ENCODE measurements at places on chromosomes 4 and X. TPM values are rescaled to one million over a fixed set of nuclear protein-coding genes. Genes with fewer than 3 reads are reported as not detected.

GRCh38 chr4:13548059-13548983 lies 4.0 kb upstream of the NKX3-2 start:
- no peak for DNase-seq

Gene UCP1
- not detected for total RNA-seq

Gene ANKRD17
- 58.4 TPM for total RNA-seq

Gene CXCL8
- total RNA-seq: 16.4 TPM

GRCh38 chr4:153987291-153987690 lies 198.4 kb upstream of the SFRP2 start:
- no peak for DNase-seq

DNA sequence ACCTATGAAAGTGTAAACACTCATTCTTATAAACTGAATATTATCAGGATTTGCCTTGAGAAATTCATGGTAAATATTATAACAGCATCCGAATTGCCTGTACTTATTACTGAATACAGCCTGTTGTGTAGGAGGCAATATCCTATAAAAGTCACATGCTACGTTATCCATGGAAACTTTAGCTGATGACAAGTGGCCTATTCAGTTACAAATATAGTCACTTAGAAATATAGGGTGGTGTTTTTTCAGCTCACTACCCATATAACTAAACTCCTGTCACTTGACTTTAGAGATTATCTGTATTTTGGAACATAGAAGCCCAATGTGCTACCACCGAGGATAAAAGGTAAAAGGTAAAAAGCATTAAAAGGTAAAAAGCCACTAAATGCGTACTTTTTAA lies 493.4 kb downstream of the INPP4B start:
- DNase-seq: no peak

DNA sequence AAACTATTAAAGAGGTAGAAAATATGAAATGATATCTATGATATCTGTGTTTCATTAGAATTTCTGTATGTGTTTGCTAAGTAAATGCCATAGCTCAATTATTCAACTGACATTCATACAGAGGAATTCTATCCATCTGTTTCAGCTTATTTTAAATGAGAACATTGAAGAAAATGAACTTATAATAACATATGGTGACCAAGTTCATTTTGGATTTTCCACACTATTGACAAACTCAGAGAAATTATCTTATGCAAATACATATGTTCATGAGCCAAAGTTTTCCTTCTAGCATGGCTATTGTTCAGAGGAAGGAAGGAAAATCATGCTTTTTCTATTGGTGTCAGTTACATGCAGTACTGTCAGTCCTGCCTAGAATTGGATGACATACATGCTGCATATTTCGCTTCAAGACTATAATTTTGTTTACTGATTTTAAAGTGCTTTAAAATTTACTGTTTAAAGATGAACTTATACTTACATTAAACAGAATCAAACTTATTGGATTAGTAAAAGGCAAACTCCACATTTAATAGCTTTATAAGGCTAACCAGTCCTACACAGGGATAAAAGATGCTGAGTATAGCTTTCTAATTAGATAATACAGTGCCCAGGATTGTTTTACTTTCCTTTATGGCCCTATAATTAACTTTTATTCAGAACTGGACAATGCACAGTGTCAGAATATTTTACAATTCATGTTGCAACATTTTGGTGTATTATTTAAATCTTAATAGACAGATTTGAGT lies 646.2 kb downstream of the TRAM1L1 start:
- DNase-seq: no peak

Gene ARAP2
- 11.0 TPM for total RNA-seq

Gene TNIP3
- not detected for total RNA-seq

Gene CNKSR2
- total RNA-seq: 4.0 TPM

DNA sequence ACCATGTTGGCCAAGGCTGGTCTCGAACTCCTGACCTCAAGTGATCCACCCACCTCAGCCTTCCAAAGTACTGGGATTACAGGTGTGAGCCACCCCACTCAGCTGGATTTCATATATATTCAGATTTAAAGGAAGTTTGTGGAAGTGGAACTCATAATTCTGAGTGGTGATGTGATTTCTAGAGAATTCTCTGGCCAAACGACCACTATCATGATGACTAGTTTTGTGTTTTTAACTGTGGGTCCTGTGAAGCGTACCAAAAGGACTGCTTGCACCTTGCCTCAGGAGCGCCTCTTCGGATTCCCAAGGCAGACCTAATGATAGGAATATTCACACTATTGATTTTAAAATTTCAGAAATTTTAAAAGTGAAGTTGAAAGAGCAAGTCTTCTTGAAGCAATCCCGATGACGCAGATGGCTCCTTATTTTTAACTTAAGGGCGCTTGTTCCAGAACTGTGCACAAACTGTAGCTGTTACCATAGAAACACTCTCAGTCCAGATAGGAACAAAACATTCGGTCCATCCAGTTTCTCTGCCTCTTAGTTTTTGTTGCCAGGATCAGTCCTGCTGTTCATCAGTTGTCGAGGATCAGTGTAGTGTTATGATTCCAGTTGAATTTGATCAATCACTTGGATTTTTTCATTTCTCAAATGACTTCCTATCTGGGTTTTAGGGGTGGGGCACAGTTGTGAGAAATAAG lies 51.7 kb upstream of the CLCN4 start:
- DNase-seq: no peak

GRCh38 chrX:41332408-41333002 lies 1.5 kb upstream of the DDX3X start:
- DNase-seq: no peak

GRCh38 chrX:2533424-2533823 lies 32.6 kb upstream of the DHRSX start:
- no peak for DNase-seq

- no peak for DNase-seq
Observed at GRCh38 chrX:130196466-130196865, 24.7 kb downstream of the RAB33A start.

Gene PRRG1
- 0.54 TPM for total RNA-seq

Gene MND1
- total RNA-seq: 0.54 TPM

DNA sequence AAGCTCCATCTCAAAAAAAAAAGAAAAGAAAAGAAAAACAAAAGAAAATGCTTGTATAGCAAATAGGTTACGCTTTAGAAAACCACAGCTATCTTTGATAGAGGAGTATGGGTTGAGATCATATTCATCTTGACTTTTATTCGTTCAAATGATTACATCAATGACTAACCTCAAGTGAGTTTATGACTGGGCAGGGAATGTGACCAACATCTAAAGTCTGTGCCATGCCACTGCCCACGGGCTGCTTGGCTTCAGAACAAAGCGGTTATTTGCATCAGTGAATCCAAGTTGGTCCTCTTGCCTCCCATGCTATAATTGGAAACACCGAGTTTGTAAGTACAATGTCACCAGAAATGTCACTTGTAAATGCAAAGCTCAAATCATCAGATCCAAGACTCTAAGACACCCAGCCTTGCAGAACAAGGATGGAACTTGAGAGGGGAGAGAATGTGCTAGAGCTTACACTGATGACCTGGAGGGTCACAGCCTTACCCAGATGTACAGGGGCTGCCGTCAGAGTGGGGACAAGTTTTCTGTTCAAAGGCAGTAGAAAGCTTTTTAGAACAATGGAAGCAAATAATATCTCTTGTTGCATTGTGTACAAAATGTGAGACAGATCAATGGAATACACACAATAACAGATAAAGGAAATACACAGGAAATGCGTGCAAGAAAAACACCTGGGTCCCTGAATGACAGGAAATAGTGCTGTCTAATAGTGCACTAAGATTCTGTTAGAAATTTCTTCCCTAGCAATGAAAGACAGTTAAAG lies 8.4 kb upstream of the OPN1LW start:
- DNase-seq: no peak

DNA sequence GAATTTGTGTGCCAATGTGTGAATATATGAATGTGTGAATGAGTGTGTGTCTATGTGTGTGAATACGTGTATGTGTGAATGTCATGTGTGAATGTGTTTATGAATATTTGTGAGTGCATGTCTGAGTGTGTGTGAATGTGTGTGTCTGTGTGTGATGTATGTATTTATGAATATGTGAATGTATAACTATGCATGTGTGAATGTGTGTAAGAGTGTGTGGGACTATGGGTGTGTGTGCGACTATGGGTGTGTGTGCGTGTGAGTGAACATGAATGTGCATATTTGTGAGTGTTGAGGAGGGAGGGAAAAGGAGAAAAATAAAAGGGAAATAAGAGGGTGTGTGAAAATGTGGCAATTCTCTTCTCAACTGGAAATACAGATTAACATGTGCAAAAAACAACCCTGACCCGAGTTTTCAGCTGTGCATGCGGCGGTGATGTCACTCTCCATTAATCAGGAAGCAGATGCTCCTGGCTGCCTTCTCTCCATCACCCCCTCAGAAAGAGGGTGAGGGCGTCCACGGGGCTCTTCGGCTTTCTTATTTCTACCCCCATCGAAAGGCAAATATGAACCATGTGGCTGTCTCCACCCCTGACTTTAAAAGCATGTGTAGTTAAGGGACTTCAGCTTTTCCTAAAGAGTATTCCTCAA lies 219.8 kb downstream of the MAML3 start:
- DNase-seq: no peak

Gene CRMP1
- under 0.01 TPM for total RNA-seq

- DNase-seq: no peak
Observed at GRCh38 chrX:8749697-8750096, 17.8 kb upstream of the ANOS1 start.

Gene FOXR2
- not detected for total RNA-seq

DNA sequence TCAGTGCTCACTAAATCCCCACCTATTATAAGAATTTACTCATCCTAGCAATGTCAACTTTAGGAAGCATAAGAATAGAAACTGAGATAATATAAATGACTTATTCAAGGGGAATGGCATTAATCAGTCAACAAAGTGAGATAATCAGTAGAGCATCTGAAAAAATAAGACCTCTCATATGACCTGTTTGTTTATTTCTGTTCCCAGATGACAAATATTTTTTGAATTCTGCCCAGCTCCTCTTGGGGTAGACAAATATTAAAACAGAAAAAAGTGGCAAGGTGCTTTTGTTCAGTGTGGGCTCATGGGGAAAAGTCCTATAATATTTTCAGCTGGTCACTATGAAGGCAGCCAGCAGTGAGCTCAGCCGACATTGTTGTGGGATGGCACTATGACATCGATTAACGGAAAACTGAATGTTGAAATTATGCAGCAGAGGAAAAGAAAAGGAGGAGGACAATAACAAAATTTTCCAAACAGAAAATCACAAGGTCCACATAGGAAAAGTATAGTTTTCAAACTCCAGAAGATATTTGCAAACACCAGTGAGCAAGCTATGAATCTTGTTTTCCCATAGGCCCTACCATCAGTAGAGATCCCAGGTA lies 109.6 kb downstream of the ANXA3 start:
- DNase-seq: no peak

Gene RBM3
- total RNA-seq: 238 TPM

GRCh38 chrX:39688576-39689375 lies 409.0 kb downstream of the BCOR start:
- peak; percentile 17 for DNase-seq

DNA sequence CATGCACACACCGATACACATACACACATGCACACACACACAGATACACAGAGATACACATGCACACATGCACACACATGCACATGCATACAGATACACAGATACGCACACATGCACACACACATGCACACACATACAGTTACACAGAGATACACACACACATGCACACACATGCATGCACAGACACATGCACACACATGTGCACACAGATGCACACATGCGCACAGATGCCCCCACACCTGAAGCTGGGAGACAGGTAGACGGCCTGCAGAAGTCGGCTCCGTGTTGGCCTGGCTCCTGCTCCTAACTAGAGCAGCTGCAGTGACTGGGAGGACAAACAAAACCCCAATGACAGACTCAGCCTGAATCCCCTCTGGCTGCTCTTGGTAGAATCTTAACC lies 46.8 kb downstream of the PSAPL1 start:
- DNase-seq: no peak

- no peak for DNase-seq
Observed at GRCh38 chr4:101774807-101775206, 15.7 kb upstream of the BANK1 start.

DNA sequence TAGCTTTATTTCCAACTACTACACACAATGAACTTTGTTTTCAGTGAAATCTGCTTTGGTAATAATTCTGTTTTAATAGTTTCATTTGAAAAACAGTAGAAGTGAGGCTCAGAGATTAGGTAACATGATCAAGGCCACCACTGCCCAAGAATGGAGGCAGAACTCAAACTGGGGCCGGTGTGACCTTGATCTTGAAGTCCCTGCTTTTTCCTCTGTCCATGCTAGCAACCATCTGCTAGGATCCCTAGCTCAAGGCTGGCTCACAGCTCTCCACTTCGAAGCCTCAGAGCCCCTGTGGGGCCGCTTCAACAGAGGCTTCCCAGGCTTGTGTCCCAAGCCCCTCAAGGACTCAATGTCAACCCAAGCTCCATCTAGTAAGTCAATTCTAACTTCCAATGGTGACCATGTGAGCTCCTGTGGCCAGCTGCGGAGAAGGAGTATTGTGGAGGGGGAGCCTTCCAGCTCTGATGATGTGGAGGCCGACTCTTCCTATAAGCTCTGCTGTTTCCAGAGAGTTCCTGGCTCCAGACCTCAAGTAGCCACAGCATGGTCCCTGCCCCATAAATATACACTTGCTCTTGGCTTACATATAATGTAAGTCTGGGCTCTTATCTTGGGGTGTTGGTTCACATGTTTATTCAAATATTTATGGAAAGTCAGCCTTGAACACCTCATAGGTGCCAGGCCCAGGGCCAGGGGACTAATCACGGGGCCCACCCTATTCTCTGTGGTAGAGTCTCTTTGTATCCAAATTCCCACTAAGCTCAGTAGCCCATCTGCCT lies 14.9 kb downstream of the ELF4 start:
- no peak for DNase-seq

DNA sequence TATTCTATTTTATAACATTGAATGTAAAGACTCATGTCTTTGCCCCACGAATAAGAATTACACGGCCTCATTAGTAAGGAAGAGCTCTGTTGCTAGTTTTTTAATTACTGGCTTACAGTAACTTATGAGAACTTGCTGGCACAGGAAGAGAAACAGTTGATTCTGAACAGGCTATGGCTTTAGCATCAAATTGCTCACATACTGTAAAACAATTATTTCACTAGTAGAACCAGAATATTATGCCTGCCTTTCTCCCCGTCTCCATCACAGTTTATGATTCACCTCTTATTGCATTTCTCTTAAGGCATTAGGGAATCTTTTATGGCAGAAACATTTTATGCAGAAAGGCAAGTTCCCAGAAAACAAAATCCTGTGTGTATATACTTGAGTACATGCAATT lies 126.1 kb downstream of the SPRY1 start:
- DNase-seq: no peak

GRCh38 chrX:112852851-112853250 lies 12.2 kb upstream of the AMOT start:
- no peak for DNase-seq

Gene KLHL13
- 10.0 TPM for total RNA-seq

DNA sequence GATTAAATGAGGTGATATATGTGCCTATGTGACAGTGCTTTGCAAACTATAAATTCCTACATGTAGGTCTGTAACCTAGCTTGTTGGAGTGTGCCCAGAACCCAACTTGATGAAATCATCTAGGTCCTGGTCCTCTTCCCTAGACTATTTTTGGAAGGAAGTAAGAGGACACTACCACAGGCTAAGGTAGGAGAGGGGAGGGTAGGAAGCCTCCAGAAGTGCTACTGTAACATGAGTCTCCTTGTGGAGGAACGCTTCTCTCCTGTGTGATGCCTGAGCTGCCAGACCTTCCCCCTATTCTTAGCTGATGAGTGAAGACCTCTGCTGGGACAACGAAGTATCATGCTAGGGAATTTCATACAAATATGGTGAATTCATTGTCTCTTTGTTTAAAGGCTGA lies 41.8 kb upstream of the IL21 start:
- no peak for DNase-seq

- DNase-seq: no peak
Observed at GRCh38 chrX:135389717-135390116, 32.0 kb upstream of the SMIM10L2A start.

All from hematopoietic multipotent progenitor cell (in vitro differentiated cells).